ENCODE measurements at places on chromosomes 4 and X.

DNA sequence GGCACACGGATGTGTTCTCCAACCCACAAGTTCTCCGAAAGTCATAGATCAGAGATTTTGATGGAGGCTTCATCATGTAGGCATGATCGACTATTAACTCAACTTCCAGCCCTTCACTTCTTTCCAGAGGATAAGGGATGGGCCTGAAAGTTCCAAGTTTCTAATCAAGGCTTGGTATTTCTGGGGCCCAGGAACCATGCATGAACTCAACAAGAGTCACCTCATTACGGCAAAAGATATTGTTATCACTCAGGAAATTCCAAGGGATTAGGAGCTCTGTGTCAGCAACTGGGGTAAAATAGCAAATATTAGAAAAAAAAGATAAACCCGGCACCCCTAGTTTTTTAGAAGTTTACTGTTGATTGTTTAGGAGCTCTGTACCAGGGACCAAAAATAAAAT, 240.1 kb upstream of the PPP1R2C start:
- DNase-seq: no peak

GRCh38 chrX:149312988-149313387, 192.1 kb downstream of the IDS start:
- no peak for DNase-seq

DNA sequence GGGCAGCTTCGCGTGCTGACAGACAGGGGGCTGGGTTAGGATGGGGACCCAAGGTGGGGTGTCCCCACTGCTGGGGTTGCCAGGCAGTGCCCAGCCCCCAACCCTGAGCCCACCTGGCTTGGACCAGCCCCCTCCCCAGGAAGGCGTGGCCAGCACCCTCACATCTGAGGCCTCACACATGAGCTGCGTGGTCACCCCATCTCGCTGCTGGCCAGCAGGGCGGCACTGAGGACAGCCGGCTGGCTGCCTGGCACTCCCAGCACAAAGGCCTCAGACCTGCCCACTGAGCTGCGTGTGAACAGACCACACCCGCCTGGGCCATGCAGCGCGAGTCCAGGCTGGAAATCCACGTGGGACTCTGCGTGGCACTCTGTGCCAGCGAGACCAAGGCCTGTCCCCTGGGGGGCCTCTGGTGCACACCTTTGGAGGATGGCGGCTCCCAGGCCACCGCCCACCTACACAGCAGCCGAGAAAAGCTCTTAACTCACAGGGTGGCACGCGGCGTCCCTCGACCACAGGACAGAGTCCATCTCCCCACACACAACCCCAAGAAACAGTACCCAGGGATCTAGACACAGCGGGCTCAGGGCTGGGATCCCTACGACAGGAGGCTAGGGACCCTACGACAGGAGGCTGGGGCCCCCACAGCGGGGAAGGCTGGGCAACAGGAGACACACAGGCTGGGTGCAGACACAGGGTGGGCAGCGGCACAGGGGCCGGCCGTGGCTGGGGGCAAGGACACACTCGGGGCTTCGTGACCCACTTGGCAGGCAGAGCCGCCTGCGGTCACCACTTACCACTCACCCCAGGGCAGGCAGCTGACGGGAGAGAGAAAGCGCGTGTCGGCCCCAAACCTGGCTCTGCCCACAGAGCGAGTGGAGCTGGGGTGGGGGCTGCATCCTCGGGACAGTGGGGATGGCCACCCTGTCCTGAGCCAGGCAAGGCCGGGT, 9.8 kb downstream of the DGKQ start:
- DNase-seq: no peak

GRCh38 chr4:175720722-175721121, 91.3 kb downstream of the GPM6A start:
- no peak for DNase-seq

DNA sequence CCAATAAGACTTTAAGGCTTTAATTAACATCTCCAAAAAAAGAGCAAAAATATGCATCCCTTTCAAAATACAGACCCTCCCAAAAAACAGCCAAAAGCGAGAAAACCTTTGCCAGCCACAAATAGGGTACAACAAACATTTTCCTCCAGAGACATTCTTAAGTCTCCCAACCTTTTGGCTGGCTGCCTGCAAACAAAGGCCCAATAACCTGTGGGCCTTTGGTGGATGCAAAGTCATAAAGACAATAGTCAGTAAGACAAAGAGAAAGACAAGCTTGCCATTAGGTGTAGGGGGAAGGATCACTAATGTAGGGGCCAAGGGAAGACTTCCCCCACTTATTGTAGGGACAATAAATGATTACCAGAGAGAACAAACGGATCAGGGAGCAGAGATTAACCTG, 215.5 kb upstream of the ZFP42 start:
- DNase-seq: no peak

GRCh38 chr4:122739174-122739573, 6.7 kb downstream of the BBS12 start:
- no peak for DNase-seq

- no peak for DNase-seq
These were observed 201.3 kb upstream of the CPEB2 start for GRCh38 chr4:14800977-14801376.

DNA sequence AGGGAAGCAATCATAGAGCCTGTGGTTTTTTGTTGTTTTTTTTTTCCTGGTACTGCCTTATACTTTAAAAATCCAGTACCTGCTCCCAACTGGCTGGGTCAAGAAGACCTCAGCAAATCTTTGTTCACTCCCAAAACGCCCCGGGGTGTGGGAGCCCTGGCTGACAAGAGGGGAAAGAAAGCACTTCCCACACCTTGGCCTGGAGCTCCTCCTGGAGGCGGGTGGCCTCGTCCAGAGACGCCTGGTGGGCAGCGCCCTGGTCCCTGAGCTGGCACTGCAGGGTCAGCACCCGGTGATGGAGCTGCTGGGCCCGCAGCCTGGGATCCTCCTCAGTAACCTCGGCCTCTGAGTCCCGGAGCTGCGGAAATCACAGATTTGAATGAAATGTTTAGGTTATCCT, 38.2 kb downstream of the C4orf50 start:
- no peak for DNase-seq

GRCh38 chr4:127881563-127881864, 821 bp downstream of the PLK4 start:
- no peak for DNase-seq

DNA sequence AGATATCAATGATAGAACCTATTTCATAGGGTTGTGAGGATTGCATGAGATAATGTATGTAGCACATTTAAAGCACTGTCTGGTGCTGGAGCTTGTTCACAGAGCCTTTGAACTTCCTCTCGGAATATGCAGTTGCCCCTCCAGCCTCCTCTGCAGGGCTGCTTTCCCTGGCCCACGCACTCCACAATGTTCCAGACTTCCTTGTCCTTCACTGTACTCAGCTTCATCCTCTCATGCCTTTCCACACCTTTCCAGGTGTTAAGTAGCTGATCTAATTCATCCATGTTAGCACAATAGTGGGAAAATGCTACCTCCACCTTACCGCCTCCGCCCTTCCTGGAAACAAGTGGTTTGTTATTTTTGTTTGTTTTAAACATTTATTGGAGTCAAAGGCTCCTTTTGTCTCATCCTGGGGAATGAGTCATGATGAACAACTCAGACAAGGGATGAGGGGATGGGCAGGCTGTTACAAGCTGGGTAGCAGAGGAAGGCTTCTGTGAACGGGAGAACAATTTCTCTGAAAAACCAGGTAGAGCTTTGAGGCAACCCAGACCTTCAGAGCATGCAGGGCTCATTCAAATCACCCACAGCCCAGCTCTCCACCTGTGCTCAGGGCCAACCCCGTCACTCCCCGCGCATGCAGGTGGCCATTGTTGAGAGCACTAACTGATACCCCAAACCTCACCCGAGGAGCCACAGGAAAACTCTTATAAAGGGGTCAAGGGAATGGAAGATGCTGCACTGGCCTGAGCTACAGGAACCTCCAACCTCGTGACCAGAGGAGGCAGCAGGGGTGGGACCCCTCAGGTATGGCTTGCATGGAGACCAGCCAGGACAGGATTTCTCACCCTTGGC, 84.9 kb upstream of the TBL1X start:
- no peak for DNase-seq

GRCh38 chr4:38673130-38673978, 9.4 kb downstream of the KLF3 start:
- no peak for DNase-seq

DNA sequence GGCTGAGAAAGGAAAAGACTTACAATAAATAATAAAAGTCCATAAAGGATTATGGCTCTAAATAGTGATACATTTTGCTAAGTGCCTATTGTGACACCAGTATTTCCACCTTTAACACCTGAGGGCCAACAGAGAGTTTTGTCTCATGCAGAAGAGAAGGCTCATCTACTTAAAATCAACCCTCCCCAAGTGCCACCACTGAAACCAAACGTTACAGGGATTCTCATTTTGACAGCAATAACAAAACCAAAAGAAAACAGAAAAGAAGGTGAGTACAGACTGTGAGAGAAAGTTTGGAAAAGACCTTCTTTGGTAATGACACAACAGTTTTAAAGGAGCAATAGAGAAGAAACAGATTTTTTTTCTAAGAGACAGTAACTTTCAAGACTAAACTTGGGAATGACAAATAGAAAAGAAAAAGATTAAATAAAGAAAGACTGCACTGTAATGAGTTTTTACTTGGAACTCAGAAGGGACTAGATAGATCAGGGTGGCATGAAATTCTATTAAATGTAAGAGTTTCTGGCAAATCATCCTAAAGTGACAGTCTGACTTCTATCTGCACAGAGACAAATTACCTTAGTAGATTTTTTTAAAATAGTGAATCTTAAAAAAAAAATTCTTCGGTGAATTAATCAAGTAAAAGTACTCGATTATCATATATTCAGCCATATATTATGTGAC, 109.7 kb downstream of the ZNF827 start:
- DNase-seq: no peak

GRCh38 chr4:107035819-107036583, at the start of gene DKK2:
DKK2 (minus strand) TSS chr4:107036313; CDS start chr4:107035591, 722 bp downstream.
- peak; percentile 25 for DNase-seq

- no peak for DNase-seq
These were observed 168.2 kb downstream of the AMELX start for GRCh38 chrX:11461201-11462001.

DNA sequence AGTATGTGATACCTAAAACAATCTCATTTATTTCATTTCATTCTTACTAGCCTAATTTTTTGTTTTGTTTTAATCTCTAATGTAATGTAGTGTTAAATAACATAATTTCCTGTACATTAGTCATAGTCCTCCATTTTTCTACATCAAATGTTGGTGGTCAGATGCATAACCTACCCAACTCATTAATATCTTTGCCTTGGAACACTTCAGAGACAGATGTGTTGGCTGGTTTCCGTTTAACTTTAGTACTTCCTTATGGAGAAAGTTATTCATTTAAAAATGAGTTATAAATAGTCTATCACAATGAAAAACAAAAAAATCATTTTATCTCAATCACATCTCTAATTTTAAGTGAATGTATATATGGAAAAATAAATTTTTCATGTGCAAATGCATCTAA, 190.2 kb downstream of the ANTXR2 start:
- DNase-seq: no peak

DNA sequence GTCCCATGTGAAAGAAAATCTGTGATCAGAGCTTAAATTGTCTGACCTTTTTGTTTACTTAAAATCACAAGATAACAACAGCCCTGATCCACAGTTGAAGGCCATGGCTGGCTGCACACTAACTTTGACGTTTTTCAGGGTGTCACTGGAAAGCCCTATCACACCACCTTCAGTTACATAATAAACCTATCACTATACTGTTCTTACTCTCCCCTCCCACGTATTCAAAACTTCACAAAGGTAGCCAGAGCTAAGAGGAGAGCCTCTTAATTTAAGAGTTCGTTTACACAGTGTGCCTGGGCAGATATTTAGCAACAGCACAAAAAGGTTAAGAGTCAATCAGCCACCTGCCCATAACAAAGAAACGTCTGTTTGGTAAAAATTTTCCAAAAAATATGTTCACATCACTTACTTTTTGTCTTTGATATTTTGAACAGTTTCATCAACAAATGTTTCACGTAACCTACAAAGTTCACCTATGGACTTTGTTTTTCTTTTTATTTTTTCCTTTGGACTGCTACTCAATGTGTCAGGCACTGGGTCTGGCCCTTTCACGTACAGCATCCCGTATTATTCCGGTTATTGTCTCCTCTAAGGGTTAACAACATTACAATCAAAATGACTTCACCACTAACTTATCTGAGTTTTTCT, 25.0 kb downstream of the RFC1 start:
- DNase-seq: no peak

DNA sequence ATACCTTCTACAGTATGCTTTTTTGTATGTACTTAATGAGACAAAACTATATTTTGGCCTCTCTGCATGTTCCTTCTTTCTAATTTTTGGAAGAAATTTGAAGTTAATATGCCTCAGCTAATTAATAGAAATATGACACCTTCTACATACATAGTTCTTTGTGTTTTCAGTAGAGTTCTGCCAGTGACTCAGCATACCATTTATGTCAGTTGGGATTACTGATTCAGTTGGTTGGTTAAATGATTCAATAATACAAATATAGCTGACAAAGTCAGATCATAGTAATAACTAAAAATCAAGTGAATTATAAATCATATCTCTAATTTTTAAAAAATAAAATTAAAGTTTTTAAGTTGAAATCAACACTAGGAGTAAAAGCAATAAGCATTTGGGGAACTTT, 16.8 kb downstream of the BTC start:
- no peak for DNase-seq

DNA sequence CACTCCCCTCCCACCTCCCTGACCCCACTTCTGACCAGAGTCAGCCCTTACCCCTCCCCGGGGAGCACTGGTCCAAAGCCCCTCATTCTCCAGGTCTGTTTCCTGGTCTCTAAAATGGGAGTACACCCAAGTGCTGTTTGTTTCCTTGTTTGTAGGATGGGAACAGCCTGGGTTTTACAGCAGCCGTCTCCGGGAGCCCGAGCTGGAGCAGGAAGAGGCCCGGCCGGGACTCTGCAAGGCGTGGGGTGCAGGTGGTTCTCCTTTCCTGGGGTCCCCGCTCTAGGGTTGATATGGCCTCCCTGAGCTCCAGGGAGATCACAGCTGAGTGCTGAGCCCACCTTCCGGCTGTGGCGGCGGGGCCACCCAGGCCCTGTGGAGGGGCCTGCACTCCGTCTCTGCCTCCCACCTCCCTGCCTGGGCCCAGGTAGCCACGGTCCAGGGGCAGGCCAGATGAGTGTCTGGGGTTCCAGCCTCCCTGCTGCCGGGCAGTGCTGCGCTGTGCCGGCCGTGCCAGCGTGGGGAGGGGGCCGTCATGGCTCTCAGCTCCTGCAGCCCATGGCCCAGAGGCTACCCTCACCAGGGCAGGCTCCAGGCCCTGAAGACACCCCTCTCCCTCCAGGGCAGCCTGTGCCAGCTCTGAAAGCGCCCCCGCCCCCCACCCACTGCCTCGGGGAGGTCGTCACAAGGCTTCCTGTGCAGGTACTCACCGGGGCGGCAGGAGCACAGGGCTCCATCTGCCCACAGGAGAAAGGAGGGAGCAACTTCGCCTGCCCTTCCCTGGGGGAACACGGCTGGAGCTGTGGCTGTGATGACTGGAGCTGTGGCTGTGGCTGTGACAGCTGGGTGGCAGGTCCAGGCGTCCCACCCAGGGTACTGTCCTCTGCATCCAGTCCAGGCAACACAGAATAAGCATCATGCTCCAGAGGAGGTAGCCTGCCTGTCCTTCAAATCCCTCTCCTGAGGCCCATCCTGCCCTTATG, 98.8 kb downstream of the ADRA2C start:
- no peak for DNase-seq
